Activated CD8-positive, alpha-beta memory T cell treated with anti-CD3 and anti-CD28 coated beads for 4 hours (primary cell): ENCODE measurements at places on chromosomes 5 and 9.

DNA sequence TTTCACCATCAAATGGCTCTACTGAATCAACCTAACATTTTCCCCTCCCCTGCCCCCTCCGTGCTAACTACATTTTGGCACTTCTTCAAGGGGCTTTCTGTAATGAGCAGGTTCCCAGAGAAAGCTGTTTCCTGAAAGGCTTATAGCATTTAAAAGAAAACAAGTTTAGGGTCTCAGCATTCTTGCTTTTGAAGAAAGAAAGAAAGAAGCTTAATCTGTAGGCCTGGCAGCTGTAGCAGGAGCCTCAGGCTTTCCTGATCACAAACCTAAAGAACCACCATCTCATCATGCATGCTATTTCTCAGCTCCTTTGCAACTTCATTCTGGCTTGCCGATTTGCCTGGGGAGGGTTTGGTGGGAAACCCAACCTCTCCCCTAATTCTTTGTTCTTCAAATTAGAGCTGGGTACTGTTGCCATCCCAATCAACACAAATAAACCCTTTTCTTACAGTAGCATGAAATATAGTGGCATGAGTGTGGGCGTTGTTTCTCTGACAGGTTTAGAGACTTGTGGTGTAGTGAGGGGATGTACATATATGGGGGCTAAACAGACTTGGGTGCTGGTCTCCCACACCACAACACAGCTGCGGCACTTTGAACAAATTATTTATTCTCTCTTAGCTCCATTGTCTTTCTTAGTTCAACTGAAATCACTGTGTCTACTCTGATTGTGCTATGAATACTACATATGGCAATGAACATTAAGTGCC lies 160.5 kb upstream of the TNC start:
- no peak for DNase-seq

DNA sequence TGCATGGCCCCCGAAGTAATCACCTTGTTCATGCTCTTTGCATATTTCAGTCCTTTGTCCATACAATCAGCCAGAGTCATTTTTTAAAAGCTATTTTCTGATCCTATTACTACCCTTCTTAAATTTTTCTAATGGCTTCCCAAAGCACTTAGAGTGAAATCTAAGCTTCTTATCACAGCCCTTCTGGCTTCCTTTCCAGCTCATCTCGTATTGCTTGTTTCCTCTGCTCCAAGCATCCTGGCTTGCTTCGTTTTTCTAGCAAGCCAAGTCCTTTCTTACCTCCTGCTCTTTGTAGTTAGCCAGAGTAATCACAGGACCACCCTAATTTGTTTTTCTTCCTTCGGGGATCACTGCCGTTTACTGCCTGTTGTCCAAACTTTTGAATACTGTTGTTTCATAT lies 453.3 kb downstream of the KIF4B start:
- DNase-seq = no peak

GRCh38 chr5:150035139-150035895 lies 34.8 kb downstream of the HMGXB3 start:
- DNase-seq = no peak

DNA sequence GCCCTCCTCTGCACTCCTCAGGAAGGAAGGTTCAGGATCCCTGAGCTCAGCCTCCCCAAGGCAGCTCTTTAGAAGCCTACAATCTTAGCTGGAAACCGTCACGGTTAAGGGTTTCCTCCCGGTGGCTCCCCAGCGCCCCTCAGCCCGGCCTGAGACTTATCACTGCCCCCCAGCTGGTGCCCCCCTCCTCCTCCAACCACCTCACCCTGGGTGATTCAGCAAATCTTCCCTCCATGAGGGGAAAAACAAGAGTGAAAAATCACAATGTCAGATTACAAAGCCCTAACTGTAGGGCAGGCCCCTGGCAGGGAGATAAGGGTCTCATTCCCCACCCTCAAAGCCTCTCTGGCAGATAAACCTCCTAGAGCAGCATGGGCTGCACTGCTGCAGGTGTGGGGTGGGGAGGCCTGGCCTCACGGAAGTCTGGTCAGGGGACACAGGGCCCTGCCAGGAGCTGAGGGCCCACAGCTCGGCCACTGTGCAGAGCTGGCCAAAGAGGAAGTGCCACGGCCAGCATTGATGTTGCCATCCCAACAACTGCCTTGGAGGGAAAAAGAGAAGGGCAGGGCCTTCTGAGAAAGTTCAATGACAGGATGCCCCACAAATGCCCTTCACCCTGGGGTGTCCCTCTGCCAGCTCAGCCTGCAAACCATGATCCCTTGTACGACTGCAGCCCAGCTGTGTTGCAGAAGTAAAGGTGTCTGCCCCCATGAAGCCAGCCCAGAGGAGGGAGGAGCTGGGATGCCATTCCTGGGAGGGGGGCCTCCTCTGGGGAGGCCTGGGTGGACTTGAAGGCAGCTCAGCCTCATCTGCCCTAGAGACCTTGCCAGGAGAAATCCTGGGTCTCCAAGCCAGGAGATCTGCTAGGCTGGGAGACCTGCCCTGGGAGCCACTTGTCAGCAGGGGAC lies 25.9 kb downstream of the GFI1B start:
- no peak for DNase-seq

- no peak for DNase-seq
Measured at GRCh38 chr5:171736976-171737891, 48.4 kb upstream of the SMIM23 start.

DNA sequence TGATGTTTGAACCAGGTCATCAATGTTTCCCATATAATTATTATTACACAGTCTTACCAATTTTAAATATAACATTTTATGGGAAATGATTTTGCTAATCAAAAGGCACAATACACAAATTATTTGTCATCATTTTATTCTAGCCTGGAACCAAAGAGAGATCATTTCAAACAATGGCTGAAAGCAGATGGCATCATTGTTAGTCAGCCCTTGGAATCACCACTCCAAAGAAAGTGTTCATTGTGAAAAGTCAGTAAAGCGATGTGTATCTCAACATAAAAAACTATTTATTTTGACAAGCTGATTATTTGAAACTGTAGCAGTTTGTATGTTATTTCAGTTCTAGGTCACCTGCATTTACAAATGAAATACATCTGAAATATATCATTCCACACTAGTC lies 1068.7 kb downstream of the CDH12 start:
- DNase-seq = no peak

- DNase-seq = no peak
Measured at GRCh38 chr9:136361047-136361753, 2.3 kb downstream of the DNLZ start.
